Stimulated activated CD4-positive, alpha-beta T cell treated with anti-CD3 and anti-CD28 coated beads, Interleukin-12 subunit alpha, Interleukin-12 subunit beta, amount 100 ng/mL, for 48 hours (primary cell): ENCODE measurements at places on chromosomes 1 and 21.

DNA sequence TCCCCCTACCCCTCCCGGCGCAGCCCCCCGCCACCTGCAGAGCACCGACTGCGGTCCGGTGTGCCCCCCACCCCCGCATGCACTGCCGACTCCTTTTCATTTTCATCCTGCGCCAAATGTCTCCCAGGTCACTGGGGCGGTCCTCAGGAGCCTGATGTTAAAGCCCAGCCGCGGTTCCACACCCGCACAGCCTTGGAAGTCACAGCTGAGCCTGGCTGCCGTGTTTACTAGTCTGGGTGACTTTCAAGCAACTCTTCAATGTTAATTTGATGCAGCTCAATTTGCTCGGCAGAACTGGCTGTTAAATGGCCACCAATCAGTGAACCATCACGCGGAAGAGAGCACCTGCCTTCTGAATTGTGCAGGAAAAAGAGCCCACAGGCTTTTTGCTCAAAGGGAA is 27.2 kb downstream of the THAP3 start:
- no peak for DNase-seq

GRCh38 chr1:203915811-203916210 is 54.4 kb downstream of the SNRPE start:
- DNase-seq = no peak

DNA sequence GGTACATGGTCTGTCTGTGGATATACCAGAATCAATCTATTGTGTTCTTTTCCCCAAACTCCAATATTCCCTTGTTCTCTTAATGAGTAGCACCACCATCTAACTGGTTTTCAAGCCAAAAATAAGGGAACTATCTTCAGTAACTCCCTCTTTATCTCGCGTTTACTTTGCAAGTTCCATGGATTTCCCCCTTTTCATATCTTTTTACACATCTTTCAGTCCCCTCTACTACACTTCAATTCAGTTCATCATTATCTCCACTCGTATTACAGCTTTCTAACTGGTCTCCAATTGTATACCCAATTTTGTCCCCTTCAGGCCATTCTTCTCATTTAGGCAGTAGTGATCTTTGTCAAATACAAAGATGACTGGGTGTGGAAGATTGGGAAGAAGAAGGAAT is 4.1 kb upstream of the TMCO1 start:
- DNase-seq = no peak

- DNase-seq = no peak
Observed at GRCh38 chr1:211355873-211356272, 29.2 kb downstream of the TRAF5 start.

DNA sequence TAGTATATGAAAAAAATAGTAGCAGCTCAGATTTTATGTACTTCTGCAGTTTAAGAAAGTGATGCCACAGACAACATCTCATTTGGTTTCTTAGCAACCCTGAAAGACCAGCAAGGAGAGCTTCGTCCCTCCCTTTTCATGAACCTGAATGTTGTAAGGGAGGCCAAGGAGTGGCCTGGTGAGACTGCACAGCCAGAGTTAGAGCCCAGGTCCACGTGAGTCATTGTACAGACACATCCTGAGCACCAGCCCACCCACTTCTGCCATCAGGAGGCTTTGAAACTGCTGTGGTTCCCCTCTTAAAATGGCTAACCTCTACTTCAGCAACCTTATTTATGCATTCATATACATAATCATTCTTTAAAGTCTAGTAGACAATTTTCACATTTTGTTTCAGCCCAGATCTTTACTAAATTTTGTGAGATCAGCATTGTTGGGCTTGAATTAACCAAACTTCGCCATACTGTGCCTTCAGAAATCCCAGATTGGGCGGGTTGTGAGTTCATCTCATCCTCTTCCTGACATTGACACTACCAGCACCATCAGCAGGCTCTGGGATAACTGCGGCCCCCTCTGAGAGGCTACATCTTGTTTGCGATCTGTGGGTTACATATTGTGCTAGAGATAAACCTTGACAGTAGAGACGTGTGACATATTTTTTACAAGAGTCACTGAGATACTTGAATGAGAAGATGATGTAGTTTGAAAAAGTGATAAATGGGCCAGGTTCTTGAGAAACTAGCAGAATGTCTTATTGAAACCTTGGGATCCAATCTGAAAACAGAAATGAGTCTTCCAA is 106.7 kb downstream of the CAMTA1 start:
- DNase-seq = no peak

DNA sequence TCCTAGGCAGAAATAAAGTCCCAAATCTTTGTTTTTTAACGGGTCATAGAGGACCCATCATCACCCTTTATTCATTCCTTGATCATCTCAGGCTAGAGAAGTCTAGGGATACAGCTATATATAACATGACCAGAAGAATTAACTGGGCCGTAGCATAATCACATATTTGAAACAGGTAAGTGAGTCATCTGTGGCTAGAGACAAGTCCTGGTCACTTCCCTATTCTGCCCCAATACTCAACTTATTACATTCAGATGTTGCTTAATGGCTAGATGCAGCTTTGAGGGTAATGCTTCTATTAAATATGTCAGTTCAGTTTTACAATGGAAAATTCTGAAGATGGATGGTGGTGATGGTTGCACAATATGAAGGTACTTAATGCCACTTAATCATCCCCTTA is 47.0 kb downstream of the EXO1 start:
- no peak for DNase-seq

- DNase-seq = no peak
Observed at GRCh38 chr1:81329041-81329440, 471.7 kb upstream of the ADGRL2 start.

DNA sequence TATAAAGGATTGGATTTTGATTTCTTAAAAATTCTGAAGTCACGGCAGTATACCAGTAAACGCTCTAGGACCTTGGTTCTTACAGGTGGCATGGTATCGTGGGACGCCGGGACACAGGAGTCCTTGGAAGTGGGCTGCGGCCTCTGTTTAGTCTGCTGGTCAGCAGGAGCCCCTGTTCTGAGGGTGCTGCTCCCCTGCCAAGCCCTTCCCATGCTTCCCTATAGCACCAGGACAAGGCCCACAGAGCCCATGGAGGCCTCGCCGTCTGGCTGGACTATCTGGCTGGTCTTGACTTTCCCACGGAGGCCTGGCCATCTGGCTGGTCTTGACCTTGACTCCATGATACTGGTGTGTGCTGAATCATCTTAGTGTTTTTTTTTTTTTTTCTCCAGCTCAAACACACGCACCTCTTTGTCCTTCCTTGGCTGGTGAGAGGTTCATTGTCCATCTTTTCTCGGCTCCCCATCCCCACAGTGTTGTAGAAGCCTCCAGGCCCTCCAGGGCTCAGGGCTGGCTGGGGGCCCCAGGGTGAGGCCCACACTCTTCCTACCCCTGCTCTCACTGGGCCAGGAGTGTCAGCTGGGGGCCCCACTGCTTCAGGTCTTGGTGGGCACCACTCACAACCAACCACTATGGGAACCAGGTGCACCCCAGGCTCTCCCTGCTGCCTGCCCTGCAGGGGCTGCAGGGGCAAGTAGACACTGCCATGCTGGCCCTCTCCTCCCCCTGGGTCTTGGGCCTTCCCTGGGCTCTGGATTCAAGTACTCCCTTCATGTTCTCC is 16.5 kb upstream of the TTC34 start:
- DNase-seq = no peak

DNA sequence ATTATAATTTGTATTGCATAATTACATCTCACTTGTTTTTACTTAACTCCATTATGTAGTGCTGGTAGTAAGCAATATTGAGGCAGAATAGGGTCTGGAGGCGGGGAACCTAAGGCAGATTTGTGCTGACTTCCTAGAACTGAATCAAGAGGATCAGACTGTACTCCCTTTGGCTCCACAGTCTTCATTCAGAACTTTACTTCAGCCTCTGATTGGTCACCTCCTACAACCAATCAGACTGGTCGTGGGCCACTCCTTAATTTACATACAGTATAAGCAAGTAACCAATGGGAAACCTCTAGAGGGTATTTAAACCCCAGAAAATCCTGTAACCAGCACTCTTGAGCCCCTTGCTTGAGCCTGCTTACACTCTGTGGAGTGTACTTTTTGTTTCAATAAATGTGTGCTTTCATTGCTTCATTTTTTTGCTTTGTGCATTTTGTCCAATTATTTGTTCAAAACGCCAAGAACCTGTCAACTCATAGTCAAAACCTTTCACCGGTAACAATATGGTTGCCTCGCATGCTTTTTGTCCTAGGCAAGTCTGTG is 31.6 kb downstream of the ZBTB8OS start:
- no peak for DNase-seq

DNA sequence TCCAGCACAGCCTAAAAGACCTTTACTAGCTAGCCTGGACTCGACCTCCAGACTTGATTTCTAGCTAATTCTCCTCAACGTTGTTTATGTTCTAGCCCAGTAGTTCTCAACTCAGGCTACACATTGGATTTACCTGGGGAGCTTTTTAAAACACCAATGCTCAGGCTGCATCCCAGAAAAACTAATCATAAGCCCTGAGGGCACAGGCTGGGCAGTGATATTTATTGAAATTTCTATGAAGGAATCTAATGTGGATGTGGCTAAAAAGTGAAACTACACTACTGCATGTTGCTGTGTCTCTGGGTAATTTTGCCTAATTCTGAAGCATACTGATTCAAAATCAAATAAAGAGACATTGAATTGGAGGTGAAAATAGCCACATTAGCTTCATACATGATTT is 479.4 kb downstream of the KCNT2 start:
- DNase-seq = no peak

DNA sequence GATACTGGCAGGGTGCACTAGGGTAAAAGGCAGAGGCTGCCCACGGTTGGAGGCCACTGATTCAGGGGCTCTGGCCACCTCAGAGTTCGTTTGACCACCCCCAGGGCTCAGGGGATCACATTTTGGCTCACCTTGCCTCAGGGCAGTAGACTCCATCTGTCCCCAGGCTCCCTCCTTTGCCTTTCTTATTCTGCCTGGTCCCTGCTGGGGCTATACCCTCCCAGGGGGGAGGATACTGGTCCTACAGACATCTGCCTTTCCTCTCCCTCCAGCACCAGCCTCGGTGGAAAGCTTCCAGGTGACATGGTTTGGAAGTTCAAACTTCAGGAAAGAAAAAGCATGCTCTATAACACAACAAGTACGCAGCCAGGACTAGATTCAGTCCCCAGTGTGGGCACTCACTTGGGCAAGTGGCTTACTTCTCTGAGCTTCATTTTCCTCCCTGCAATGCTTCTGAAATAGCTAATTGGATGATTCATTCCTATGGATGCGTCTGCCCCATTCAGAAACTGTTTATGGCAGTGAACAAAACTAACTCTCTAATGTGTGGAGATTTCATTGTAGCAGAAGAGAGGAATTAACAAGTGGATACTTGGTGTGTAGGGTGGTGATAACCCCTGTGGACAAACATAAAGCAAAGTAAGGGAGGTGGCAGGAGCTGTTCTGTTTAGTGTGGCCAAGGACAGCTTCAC is 154.8 kb downstream of the TRABD2B start:
- no peak for DNase-seq

- DNase-seq = no peak
Observed at GRCh38 chr1:169193191-169193850, 86.8 kb downstream of the ATP1B1 start.

GRCh38 chr21:44529503-44530125 is 10.4 kb downstream of the KRTAP10-1 start:
- no peak for DNase-seq

GRCh38 chr1:246450611-246451251 is 56.3 kb downstream of the SMYD3 start:
- DNase-seq = no peak

DNA sequence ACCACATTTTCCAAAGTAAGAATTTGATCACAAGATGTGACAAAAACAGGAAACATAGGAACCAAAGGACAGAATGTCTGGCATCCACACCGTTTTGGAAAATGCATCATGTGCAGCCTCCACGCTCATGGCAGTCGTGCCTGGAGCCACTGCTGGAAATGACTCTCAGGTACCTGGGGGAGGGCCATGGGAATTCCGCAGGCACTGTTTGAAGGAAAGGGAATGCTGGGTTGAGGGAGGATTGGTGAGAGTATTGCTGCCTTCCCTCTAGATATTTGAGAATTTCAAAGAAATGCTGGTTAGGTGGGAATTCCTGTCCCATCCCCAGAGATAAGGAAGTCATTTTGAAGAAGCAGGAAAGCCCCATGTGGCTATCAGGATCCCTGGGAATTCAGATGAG is 10.8 kb downstream of the SLAMF1 start:
- no peak for DNase-seq

GRCh38 chr21:46157396-46157986 is 2.1 kb upstream of the FTCD start:
- no peak for DNase-seq

DNA sequence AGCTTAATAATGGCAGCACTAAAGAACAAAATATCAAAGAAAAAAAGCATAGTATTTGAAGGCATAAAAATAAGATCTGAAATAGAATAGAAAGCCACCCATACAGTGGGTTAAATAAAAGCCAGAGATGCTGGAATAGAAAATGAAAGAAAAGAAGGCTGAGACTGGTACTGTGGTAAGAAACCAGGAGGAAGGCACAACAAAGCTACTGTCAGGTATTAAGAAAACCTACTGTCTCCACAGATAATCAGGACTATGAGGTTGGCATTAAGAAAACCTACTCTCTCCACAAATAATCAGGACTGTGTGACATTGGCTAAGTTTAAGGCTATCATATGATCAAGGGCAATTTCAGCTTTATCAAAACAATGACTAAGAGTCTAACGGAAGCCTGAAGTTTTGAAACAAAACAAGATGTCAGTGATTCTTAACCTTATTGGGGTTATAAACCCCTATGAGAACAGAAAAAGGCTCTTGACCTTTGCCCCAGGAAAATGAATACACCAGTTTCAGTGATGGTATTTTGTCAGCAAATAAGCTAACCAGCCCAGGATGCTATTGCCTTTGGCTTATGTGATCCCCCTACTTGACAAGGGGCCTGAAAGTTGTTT is 24.4 kb downstream of the MCOLN2 start:
- DNase-seq = no peak

GRCh38 chr1:41673806-41674205 is 189.3 kb upstream of the EDN2 start:
- DNase-seq = no peak

- no peak for DNase-seq
Observed at GRCh38 chr1:160360227-160360695, 6.6 kb upstream of the NHLH1 start.

DNA sequence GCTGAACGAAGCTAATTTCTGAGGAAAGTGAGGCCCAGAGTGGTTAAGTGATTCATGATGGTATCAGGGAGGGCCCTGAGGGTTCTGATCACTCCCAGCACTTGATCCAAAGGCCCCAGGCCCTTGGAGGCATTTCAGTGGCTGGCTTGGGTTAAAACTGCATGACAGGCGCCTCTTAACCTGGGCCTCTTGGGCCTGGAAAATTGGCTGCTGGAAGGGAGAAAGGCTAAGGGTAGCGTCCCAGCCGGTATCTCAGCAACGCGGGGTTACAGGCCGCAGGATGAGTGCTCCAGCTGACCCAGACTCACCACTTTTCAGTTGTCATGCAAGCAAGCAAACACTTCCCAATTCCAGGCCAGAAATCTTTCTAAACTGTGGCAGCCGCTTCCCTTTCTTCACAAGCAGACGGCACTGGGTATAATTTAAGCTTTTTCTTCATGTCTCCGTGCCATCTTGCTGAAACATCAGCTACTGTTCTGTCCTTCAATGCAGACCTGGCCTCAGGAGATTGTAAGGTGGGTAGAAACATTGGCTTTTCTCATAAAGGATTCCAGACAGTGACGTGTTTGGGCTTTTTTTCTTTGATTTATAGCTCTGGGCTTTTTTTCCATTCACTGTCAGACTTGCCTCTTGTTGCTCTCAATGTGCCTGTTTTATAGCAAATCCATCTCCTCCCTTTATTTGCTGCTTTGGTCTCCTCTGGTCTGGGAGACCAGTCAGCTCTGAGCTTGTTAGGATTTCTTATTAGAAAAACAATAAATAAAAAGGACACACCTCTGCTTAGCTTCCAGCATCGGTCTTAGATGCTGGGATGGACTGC is 229.1 kb downstream of the KCNJ6 start:
- no peak for DNase-seq

- DNase-seq = no peak
Observed at GRCh38 chr1:38117444-38117887, 70.9 kb upstream of the POU3F1 start.
